ENCODE measurements at places on chromosomes 12 and 14.

GRCh38 chr12:101051901-101052550 is 158.0 kb downstream of the SLC5A8 start:
- DNase-seq = no peak

DNA sequence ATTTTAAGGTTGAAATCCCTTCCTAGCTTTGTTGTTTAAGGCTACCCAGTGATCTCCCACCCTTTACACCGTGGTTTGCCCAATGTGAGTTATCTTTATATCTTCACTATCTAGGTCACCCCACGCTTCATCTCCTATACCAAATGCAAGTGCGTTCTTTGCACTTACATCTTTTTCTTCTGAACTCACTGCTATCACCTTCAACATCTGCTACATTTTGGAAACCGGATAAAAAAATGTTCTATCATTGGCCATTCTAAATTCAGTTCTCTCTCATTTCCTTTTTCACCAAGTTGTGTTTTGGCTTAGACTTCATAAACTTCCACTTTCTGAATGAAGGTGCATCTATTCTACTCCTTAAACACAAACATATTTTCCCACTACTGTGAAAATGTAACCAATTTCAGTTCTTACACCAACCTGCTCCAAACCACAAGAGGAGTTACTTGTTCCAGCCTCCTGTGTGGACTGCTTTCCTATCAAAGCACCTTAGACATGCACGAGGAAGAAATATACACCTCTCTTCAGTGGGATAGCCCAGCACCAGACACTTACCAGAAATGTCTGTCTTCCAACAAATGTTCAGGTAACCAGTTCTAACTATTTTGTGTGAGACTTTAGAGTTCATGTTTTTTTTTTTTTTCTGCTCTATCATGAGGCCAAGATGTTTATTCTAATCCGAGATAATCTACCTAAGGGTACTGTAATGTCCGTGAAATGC is 21.9 kb downstream of the CLEC9A start:
- DNase-seq = no peak

DNA sequence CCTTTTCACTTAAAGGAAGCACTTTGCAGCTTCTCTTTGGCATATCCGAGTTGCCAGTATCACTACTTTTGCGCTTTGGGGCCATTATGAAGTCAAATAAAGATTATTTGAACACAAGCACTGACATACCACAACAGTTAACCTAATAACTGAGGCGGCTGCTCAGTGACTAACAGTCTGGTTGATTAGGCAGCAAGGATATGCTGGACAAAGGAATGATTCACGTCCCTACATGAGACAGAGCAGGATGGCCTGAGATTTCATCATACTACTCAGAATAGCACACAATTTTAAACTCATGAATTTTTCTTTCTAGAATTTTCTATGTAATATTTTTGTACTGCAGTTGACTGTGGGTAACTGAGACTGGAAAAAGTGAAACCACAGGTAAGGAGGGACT is 56.9 kb upstream of the E2F7 start:
- DNase-seq = no peak

- DNase-seq = no peak
Measured at GRCh38 chr12:83320350-83320749, 633.6 kb downstream of the TMTC2 start.

DNA sequence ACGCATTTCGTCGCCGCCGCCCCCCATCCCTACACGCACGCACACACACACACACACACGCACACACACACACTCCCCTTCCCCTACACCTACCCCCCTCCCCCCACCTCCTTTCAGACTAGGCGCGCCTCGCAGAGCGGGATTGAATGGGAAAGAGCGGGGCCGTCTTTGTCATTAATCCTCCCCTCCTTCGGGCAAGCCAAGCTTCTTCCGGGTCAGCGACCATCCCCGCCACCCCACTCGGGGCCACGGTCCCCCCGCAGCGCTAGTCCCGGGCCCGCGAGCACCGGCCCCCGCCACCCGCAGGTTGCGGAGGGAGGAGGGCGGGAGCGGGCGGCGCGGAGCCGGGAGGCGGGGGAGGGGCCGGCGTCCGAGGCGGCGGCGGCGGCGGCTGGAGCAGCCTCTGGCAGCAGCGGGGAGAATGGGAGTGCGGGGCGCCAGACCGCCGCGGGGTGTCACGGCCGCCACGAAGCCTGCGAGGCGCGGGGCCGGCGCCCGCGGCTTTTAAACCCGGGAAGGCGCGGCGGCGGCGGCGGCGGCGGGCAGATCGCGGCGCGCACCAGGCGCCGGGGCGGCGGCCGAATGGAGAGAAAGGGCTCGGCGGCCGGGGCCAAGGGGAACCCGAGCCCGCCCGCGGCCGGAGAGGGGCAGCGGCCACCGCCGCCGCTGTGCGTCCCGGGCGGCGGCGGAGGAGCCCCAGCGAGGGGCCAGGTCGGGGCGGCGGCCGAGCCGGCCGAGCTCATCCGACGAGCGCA is at the start of gene TTC9:
Gene TTC9, plus strand, starts transcription at position 369 of the 755 bp plus-strand sequence. Its CDS starts 214 bp downstream, at position 583.
- peak; percentile 79 for DNase-seq

DNA sequence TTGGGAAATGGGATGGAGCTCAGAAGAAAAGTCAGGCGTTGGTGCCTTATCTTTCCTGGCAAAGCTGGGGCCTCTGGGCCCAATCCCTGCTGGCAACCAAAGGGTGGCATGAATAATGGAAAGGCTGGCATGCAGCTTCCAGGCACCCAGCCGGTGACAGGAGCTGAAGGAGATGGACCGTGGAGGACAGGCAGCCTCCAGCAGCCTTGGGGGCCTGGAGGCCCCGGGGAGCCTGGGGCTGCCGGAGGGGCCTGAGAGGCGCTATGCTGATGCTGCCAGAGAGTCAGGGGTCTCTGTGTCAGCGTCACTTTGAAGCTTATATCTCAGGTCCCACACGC is 38.2 kb upstream of the EML1 start:
- no peak for DNase-seq

DNA sequence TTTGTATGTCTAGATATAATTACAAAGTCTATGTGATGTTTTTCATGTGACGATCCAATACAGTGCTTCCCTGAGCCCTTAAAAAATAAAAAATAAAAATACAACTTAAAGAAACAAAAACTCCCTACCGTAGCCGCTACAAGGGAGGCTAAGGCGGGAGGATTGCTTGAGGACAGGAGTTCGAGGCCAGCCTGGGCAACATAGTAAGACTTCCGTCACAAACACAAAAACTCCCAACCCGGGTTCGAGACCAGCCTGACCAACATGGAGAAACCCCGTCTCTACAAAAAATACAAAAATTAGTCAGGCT is 669 bp upstream of the CDKN3 start:
- DNase-seq = no peak

DNA sequence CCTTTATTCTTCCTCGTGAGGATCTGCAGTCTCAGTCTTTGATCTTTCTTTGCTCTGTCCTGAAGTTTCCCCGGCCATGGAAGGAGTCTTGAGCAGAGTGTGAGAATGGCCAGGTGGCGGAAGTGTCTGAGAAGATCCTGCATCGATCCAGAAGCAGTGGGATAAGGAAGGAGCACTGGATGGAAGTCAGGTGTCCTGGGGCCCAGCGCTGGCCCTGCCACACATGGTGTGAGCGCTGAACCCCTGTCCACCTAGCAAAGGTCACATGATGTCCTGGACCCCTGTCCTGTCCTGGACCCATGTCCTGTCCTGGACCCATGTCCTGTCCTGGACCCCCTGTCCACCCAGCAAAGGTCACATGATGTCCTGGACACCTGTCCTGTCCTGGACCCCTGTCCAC is 111.8 kb upstream of the MED13L start:
- DNase-seq = no peak

DNA sequence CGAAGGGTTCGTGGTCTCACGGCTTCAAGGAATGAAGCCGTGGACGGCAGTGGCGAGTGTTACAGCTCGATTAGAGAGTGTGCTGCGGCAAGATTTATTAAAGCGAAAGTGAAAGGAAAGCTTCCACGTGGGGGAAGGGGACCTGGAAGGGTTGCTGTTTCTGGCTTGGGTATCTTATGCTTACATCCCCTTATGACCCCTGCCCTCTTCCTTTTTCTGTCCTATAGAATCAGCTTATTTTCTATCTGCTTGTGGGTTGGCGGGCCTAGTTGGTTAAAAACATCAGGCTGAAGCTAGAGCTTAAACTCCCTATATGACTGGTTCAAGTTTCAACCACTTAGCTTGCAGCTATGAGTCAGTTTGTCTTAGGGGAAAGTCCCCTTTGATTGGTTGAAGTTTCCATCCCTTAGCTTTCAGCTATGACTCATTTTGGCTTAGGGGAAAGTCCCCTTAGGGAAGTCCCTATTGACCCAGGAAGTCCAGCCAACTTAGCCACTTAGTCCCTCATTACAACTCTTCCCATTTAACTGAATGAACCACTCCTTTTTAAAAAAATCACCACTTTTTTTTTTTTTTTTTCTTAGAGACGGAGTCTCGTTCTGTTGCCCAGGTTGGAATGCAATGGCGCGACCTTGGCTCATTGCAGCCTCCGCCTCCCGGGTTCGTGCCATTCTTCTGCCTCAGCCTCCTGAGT is 1494.7 kb upstream of the TMEM132C start:
- DNase-seq = peak; percentile 81

DNA sequence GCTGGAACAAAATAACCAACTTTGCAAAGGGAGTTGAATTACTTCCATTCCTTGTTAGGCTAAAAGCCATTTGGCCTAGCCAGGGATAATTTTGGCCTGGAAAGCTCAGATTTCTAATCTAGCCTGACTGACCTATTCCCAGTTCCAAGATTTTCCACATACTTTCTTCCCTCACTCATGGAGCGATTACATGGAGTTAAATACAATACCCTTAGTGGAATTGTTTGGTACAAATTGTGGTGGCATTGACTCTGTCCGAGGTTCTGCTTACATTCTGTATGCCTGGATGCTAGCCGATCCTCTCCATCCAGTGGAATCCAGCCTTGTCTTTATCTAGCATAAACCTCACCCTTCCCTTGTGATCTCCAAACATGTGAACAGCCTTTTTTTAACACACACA is 965.1 kb downstream of the DIO2 start:
- no peak for DNase-seq

- DNase-seq = no peak
Measured at GRCh38 chr12:39587225-39587624, 32.4 kb downstream of the ABCD2 start.

- no peak for DNase-seq
Measured at GRCh38 chr14:69288956-69289705, 29.2 kb downstream of the GALNT16 start.

DNA sequence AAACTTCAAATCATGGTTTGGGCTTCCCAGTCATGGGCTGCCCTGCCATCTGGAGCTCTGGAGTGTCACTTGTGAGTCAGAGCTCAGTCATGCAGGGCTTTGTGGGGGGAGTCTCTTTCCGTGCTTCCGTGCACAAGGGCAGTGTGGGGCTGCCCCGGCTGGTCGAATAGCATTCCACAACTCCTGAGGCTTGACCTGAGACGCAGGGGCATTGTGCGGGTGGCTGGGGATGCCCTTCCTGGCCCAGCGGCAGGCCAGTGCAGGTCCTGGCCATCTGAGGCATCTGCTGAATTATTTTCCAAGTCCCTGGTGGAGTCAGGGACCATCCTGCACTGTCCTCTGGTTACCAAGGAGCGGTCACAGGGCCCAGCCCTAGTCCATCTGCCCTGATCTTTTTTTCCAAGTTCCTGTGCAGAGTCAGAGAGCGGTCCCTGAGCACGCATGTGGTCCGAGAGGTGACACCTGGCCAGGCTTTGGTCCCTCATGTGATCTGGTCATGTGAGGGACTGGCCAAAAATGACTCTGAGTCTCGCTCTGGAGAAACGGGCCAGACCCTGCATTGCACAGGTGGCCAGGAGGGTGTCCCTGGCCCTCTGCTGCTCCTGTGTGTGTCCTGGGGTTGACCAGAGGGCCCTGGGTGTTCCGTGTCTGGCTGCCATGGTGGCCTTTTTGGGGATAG is 167.0 kb upstream of the ALG10B start:
- peak; percentile 31 for DNase-seq

DNA sequence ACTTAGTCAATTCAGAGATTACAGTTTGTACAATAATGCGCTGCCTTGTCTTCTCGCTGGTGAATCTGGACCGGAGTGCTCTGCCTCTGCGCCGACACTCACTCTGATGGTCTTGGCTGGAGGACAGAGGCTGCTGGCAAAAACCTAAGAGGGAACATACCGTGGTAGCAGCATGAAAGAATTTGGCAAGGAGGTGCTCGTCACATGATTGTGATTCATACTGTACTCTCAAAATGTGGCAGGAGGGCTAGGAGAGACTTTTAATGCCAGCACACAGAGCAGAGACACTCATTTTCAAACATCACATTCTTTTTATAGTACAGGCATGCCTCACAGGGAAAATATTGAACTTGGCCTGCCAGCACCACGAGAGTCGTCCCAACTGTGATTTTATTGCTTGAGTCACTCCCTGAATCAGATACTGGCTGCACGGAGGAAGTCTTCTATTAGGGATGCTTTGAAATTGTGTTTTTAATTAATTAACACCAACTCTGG is 67.8 kb downstream of the HMGA2 start:
- DNase-seq = no peak

DNA sequence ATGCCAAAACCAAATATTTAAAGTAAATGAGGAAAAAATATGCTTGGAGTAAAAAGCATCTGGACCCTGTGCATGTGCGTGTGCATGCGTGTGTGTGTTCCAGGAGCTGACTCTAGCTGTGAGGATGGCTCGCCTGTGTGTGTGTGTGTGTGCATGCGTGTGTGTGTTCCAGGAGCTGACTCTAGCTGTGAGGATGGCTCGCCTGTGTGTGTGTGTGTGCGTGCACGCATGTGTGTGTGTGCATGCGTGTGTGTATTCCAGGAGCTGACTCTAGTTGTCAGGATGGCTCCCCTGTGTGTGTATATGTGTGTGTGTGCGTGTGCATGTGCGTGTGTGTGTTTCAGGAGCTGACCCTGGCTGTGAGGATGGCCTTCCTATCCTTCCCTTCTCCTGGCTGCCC is 357.7 kb downstream of the CACNA1C start:
- DNase-seq = peak; percentile 24

- DNase-seq = no peak
Measured at GRCh38 chr14:50047274-50047676, 69.1 kb downstream of the VCPKMT start.

- DNase-seq = no peak
Measured at GRCh38 chr14:72142328-72142727, 210.1 kb downstream of the RGS6 start.

DNA sequence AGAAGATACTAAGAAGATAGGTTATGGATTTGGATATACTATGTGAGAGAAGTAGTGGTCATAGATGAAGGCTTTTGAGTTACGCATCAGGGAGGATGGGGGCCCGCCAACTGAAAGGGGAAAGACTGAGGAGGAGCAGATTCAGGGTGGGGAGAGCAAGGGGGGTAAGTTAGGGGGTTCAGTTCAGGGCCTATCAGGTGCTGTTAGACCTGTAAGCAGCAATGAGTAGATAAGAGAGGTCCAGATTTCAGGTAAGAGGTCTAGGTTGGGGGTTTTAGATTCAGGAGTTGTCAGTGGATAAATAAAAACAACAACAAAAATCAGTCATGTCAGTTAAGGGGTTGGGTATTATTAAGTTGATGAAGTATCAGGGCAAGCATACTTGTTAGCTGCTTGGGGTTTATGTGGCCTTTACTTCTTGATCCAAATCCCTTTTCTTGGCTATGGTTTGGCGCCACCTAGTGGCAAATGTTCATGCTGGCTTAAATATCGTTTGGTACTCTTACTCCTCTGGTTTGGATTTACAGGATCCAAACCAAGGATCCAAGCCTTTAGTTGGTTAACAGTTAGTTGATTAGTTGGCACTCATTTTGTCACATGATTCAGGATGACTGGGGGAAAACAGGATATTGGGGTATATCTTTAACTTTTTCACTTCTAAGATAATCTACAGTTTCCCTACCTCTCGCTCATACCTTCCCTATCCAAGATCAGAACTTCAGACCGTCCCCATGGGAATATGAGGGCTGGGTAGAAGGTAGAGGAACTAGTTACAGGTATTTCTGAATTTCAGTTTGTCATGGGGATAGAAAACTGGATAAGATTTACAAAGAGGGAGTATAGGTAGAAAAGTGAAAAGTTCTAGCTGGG is 65.1 kb downstream of the PCNX1 start:
- DNase-seq = peak; percentile 94

GRCh38 chr14:80781972-80782367 is 159.6 kb downstream of the CEP128 start:
- DNase-seq = no peak
